ENCODE measurements at places on chromosomes 3 and 15.
A peak's percentile ranks its signal among the peaks of the same experiment; 100 is the strongest.

GRCh38 chr15:36805278-36805677, 225.9 kb downstream of the CDIN1 start:
- DNase-seq = no peak

DNA sequence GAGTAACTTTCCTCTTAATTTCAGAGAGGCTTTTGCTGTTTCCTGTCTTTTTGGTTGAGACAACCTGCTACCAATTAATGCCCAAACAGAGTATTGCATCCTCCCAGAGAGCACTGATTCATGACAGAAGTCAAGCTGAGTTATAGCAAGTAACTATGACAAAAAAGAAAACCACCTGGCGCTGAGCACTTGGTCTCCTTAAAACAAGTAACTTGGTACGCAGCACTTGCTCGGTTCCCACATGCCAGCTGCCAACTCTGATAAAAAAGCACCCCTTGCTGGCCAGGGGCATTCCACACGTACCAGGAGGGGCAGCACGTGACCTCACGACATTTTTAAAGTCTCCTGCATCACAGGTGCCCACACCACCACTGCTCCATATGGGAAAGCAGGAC, 13.5 kb upstream of the MYO5C start:
- no peak for DNase-seq

GRCh38 chr15:63640146-63640545, 43.0 kb downstream of the FBXL22 start:
- no peak for DNase-seq

DNA sequence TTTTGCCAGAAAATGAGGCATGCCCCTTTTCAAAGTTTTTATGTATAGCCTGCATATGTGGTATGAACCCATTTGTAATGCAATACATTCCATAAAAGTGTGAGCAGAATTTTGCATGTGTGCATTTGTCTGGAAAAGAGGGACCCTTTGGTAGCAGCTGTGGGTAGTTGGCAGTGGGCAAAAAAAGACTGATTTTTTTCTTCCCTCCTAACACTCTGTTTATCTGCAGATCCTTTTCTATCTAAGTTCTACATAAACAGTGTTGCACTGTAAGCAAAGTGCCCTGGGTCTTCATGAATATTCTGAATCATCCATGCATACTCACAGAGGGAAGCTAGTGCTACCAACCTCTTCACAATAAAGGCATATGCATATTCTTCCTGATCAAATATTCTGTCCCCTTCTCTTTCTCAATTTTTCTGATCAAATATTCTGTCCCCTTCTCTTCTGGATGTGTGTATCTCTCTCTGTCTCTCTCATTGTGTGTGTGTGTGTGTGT, 211.2 kb upstream of the EIF1B start:
- no peak for DNase-seq

DNA sequence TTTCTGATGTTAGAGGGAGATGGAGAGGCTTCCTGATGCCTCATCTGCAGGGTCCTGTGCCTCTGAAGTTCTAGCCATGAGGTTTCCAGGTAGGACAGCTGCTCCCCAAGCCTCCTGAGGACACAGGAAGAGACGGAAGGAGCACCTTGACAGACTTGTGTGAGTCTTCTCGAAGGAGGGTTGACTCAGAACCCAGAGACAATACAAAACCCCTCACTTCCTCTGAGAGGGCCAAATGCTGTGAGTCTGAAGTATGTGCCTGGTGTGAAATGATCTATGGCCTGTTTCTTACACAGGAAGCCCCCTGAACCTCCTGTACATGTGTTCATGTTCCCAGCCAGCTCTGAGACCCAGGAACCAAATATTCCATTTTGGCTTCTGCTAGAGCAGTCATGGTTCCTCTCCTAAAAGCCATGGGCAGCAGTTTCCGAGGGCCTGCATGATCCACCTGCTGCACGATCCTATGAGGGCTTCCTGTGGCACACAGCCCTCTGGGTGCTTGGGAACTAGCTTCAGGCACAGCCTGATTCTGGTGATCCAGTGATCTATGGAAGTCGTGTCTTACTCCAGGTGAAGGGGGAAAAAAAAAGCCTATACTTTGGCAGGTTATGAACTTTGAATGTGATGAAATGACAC, 62.2 kb downstream of the AAGAB start:
- DNase-seq = no peak

- no peak for DNase-seq
Observed at GRCh38 chr15:82647835-82648256, 683 bp upstream of the CPEB1 start.

DNA sequence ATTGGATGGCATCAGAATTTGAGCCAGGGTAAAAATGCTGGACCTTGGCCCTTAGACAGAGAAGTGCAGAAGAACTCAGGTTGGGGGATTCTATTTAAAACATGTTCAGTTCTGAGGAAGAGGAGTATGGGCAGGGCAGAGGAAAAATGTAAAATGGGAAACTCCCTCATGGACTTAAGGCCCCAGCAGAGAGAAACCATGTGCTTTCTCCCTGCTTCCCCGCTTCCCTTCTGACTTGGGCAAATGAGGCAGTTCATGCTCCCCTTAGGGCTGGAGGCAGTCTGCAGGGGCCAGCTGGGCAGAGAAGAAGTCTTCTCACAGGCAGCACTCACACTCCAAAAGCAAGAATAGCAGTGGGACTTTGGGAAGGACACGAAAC, 9.9 kb upstream of the NUDT16 start:
- DNase-seq = no peak

GRCh38 chr3:11118181-11118682, 36.1 kb upstream of the HRH1 start:
- peak; percentile 63 for DNase-seq

GRCh38 chr15:67136802-67137201, 71.4 kb downstream of the SMAD3 start:
- no peak for DNase-seq

DNA sequence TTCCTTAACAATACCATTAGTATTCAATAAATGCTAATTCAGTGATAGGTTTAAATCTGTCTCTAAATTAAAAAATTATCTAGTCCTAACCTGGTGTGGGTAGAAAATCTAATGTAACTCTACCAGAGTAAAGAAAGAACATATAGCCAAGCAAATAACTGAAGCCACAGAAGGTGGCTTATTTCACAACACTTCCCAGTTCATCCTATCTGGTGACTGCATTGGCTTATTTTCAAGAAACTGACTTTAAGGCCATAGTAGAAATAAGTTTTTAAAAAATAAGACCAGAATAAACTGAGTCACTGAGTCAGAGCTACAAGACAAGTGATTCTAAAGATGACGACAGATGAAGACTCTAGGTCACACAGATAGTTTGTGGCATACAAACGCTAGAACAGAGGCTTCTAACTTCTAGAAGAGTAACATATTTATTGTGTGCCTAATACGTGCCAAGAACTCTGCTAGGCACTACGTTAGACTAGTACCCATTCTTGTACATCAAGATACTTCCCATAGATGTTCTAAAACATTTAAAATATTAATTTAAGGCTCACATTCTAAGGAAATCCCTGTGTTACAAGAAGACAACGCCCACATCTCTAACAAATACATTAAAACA, 25.9 kb downstream of the TMCC1 start:
- DNase-seq = no peak

GRCh38 chr3:124879337-124879680, 7.9 kb downstream of the ITGB5 start:
- no peak for DNase-seq

DNA sequence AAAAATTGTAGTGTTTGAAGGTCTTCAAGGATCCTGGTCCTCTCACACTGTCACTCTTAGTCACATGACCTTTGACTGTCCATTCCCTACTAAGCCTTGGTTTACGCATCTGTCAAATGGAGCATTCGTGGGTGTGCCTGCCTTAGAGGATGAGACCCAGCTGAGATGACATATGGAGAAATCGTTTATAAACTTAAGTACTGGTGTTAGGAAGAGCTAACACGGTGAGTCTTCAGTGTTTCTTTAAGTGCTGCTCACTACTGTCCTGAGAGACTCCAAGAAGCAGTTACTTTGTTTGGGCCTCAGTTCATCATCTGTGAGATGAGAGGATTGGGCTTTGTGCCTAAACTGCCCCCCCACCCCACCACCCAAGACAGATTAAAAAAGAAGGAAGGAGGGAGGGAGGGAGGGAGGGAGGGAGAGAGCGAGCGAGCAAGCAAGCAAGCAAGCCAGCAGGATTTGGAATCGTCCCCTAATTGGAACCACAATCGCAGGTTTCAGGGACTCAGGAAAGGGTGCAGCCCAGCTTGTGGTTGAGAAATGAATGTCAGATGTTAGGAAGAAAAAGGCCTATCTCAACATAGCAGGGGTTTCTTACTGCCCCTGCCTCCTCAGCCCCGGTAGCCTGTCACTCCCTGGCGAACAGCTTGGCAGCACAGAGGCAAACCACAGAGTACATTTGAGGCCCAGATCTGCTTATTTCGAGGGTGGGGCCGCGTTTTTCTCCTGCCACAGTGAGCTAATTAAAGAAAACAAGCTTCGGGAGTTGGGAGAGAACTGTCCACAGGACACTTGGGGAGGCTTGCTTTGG, 32.7 kb downstream of the SMAD3 start:
- peak; percentile 93 for DNase-seq

DNA sequence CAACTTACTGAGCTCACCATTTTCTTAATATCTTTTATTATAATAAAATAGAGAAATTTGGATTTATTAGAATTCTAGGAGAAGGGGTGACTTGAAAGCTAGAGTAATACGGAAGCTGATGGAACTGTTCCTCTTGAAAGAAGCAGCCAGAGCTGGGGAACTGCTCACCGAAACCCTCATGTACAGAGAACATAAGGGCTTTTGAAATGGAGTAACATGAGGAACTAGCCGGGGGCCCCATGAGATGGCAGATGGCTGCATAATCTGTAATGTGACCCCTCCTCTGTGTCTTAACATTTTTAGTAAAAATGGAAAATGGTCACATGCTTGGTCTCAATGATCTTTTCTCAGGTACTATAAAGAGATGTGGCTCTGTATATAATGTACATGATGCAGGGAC, 15.7 kb upstream of the DYNC1LI1 start:
- no peak for DNase-seq

- no peak for DNase-seq
Observed at GRCh38 chr15:85112997-85113396, 131.3 kb downstream of the PDE8A start.

- DNase-seq = no peak
Observed at GRCh38 chr3:52326976-52327375, 10.9 kb downstream of the DNAH1 start.

DNA sequence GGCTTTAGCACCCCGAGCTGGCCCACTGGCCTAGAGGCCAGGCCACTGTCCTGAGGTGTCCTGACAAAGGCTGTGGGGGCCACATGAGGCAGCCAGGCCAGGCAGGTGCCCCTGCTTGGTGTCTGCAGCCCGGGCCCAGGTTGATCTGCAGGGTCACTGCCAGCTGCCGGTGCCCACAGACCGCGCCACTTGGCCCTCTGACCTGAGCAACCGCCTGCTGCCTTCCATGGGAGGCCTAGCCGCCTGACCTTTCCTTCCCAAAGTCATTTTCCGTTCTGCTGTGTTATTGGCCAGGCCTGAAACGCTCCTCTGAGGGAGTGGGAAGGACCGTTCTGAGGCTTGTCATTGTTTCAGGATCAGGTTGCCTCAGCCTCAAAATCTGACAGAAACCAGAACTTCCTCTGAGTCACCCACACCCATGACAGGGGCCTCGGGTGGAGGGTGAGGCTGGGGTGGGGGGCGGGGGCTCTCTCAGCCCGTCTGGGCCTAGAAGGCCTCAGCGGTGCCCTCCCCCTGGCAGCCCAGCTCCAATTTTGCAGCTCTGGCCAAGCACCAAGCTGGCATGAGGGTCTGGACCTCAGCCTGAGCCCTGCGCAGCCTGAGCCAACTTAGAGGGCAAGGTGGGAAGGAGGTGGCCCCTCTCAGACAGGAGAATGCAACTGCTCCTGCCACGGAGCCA, 140.7 kb upstream of the MEF2A start:
- peak; percentile 79 for DNase-seq

DNA sequence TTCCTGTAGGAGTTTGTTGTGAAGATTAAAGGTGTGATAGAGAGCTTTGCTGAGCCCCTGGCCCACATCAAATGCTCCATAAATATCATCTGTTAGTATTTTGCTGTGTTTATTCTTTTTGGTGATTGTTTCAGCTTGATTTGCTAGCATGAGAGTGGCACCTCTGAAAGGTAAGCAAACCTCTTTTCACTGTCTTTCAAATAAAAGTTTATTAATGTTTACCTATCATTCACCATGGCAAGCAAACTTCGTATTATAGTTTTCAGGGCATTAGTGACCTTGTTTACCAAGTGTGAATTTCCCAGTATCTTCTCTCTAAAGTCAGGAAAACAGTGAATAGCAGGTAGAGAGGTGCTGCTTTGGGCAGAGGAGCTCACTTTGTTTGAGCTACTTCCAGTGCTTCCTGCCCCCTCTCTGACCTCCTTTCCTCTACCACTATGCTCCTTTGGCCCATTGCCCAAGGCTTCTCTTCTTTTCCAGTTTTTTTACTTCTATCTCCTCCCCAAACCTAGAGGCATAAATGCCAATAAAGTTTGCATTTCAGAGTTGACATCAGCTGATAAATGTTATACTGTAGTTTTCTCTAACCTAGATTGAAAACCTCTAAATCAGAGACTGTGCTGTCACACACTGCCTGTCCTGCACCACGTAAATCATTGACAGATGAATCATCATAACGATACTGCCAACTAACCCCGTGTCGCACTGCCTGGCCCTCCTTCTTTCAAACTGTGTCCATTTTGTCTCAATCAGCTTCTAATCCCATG, 569.0 kb downstream of the TUSC7 start:
- peak; percentile 47 for DNase-seq

GRCh38 chr3:186931532-186932280, 1.4 kb downstream of the ST6GAL1 start:
- peak; percentile 11 for DNase-seq

DNA sequence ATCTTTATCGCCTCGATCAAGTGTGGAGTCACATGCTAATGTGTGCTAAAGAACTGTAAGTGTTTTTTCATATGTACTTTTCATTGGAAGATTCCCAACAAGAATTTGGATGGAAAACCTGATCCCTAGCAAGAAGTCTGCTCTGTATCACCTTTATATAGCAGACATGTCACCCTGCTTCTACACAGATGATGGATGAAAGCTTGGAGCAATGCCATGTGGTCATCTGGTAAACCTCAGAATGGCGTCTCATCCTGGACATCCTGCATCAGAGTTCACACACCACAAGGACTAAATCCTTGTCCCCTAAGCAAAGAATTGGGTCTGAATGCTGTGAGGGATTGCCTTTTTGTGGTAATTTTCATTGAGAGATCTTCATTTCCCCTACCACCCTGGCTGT, 42.1 kb upstream of the CTDSPL start:
- no peak for DNase-seq

DNA sequence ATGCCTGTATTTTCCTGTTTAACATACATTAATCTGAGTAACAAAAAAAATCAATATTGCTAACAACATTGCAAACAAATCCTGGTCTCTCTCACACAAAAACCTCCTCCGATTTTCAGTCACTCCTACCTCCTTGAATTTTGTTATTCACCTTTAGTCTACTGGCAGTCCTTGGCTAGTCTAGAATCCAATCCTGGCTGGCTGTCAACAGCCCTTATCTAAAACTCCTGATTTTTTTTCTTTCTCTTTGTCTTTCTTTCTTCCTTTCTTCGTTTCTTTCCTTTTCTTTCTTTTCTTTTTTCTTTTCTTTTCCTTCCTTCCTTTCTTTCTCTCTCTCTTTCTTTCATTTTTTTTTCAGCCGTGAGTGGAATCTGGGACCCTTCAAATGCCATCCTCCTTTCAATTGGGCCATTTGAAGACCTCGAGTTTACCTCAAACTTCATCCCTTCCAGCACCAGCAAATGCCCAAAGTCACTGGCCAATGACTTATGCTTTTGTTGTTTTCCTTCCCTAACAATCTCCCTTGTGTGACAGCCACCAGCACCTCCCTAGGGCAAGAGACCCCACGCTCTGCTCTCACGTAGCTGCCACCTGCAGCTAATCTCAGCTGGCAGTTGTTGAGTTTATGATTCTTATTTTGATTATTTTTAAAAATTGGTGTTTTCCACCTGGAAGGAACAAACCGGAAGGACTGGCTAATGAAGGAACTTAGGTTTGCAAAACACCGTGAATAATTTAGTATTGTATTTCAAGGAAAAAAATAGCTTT, 6.8 kb upstream of the ONECUT1 start:
- no peak for DNase-seq
